ENCODE measurements at places on chromosomes 3 and 15.

DNA sequence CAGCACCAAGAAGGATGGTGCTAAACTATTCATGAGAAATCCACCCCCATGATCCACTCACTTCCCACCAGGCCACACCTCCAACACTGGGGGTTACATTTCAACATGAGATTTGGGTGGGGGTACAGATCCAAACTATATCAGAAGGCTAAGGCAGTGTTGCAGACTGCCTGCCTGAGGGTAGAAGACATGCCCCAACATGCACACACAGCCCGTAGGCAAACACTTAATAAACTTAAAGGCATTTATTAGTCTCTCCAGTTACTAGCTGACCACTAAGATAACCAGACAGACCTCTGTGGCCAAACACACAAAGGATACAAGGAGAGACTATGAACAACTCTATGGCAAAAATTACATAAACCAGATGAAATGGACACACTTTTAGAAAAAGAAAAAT is 10.2 kb downstream of the FAM162A start:
- no peak for DNase-seq

DNA sequence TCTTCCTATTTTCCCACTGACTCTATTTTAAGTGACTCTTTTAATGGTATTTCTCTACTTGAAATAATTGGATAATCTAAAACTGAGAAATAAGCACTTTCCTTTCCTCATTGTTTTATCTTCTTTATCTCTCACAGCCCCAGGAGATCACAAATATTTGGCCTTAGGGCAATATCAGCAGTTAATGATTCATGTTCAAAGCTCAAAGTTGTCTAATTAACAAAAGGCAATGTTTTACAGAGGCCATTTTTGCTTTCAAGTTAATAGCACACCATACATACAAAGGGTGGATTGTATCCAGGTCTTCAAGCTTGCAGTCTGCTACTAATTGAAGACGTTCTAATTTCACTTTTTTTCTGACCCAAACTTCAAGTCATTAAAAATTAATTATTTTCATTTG is 120.1 kb downstream of the LRRN1 start:
- no peak for DNase-seq

GRCh38 chr15:74792227-74793016 is 10.5 kb downstream of the CSK start:
- no peak for DNase-seq

- no peak for DNase-seq
Measured at GRCh38 chr3:25648925-25649830, 15.5 kb downstream of the TOP2B start.

- DNase-seq: no peak
Measured at GRCh38 chr15:41125931-41126642, 10.0 kb upstream of the INO80 start.

DNA sequence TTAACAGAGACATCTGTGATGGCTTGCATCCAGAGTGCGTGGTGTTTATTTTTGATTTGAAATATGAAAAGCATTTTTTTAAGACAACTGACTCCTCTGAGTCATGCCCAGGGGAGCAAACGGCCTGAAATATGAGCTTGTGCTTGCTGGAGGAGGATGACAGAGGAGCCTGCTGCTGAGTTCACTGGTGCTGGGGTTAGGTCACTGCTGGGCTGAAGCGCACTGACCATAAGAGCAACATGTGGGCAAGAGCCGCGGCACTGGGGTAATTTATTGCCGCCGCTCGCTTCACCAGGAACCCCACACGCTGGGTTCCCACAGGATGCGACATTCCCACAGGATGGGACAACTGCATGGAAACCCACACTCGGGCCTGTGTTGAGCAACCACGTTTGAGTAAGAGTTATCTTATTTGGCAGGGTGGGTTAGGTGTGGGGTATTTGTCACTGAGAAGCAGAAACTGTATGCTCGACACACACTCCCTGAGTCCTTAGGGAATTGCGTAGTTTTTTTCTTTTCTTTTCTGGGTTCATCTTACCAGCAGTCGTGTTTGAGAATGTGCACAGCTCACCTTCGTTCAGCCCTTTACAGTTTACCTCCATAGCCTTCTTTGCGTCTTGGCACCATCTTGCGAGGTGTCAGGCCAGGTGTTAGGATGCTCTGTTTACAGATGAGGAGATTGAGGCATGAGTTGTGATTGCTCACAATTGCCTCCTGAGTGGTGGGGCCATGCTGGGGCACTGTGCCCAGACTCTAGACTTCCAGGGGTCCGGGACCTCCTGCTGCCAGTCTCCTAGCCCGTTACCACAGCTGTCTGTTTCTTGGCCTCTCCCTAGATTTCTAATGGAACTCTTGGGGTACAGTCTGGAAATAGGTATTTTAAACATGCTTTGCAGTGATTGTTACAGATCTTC is 60.4 kb downstream of the SMAD3 start:
- DNase-seq: peak; percentile 93

Measured in tibial artery (tissue), 4 donors.